Ascending aorta (tissue), 2 donors: ENCODE measurements at places on chromosomes 16 and 17. TPM values are rescaled to one million over a fixed set of nuclear protein-coding genes. Genes with fewer than 3 reads are reported as not detected.

GRCh38 chr17:75340631-75341030 lies 51.4 kb upstream of the SLC25A19 start:
- no peaks in the 10 kb centered on the region for H3K27me3 ChIP-seq
- H3K4me1 ChIP-seq = peaks cover 2% of the 10 kb centered on the region
- no peaks in the 10 kb centered on the region for H3K36me3 ChIP-seq

DNA sequence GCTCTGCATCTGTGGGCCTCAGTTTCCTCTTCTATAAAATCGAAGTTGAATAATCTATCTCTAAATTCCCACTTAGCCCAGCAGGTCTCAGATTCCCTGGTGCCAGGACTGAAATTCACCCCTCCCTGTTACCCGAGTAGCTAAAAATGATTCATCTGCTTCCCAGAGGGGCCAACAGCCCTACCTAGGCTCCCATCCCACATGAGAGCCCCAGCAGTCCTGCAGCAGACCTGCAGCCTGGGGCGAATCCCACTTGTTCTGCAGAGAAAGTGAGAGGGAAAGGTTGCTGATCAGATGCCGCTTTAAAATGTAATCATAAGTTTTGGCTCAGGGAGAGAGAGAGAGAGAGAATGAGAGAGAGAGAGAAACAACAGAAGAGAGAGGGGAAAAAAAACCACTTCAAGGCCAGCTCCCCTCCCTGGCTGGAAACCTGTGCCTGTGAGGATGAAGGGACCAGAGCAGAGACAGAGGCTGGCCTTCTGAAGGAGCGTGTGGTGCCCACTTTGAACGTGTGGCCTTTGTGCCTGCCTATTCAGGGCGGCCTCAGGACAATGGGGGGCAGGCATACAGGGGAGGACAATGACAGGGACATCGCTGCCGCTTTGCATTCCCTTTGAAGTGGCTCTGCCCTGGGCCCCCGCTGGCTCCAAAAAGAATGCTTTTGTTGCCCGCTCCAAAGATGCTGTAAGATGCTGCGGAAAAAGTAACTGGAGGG lies 85.2 kb upstream of the NKD1 start:
- no peak overlapping the region for H3K4me3 ChIP-seq
- DNase-seq = no peak
- H3K27me3 ChIP-seq = no peaks in the 10 kb centered on the region

- no peak overlapping the region for H3K4me3 ChIP-seq
- H3K36me3 ChIP-seq = no peaks in the 10 kb centered on the region
- H3K27ac ChIP-seq = no peak overlapping the region
- no peak for DNase-seq
- H3K27me3 ChIP-seq = no peaks in the 10 kb centered on the region
- H3K4me1 ChIP-seq = no peaks in the 10 kb centered on the region
Observed at GRCh38 chr16:55710466-55710865, 54.7 kb downstream of the SLC6A2 start.

DNA sequence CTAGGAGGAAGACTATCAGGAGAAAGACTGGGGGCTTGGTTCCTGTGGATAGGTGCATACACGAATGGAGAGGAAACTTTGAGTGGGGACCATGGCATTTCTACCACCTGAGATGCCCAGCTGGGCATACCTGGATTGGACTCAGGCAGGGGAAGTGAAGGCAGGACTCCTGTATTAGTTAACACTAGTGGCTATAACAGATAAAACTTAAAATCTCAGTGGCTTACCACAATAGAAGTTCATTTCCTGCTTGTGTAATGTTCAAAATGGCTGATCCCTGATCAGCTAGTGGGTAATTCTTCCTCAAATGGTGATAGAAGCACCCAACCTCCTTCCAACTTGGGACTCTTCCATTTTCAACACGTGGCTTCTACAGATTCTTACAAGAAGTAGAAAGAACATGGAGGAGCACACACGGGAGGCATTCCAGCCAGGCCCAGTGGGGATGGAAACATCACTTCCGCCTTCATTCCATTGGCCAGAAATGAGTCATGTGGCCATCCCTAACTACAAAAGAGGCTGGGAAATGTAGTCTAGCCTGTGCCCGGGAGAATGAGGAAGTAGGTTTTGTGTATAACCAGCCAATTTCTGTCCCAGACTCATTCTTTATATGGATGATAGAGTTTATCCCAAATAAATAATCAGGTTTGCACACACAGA lies 112.1 kb downstream of the UTP18 start:
- H3K4me3 ChIP-seq = no peak overlapping the region
- no peak overlapping the region for H3K27ac ChIP-seq
- H3K4me1 ChIP-seq = no peaks in the 10 kb centered on the region
- H3K27me3 ChIP-seq = no peaks in the 10 kb centered on the region

- H3K4me3 ChIP-seq = no peak overlapping the region
- H3K27me3 ChIP-seq = no peaks in the 10 kb centered on the region
- H3K27ac ChIP-seq = no peak overlapping the region
- H3K4me1 ChIP-seq = no peaks in the 10 kb centered on the region
Observed at GRCh38 chr17:63751806-63752205, 10.2 kb upstream of the STRADA start.

- no peaks in the 10 kb centered on the region for H3K36me3 ChIP-seq
- no peaks in the 10 kb centered on the region for H3K27me3 ChIP-seq
- DNase-seq = no peak
- H3K4me3 ChIP-seq = no peak overlapping the region
- no peaks in the 10 kb centered on the region for H3K4me1 ChIP-seq
- no peak overlapping the region for H3K27ac ChIP-seq
Observed at GRCh38 chr16:26961459-26961858, 105.3 kb upstream of the C16orf82 start.

GRCh38 chr16:64397945-64398508 lies 723.8 kb downstream of the CDH11 start:
- H3K4me1 ChIP-seq = peaks cover 3% of the 10 kb centered on the region
- H3K27me3 ChIP-seq = no peaks in the 10 kb centered on the region
- H3K27ac ChIP-seq = no peak overlapping the region
- H3K36me3 ChIP-seq = no peaks in the 10 kb centered on the region
- no peak for DNase-seq
- no peak overlapping the region for H3K4me3 ChIP-seq

DNA sequence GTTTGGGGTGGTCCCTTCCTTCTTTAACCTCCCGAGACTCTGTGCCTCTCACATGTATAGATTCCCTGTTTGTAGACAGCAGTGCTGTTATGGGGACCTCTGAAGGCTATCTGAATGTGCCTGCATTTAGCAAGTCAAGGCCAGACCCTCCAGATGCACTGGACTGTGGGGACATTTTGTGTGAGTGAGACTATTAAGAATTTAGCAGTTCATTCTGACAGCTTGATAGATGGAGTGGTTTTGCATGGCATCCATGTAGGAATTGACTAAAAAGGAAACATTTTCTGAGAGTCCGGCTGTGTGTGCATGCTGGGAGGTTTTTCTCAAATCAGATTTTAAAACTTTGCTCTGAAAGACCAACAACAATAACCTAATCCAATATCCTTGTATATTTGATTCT lies 226.3 kb downstream of the MSI2 start:
- no peak for DNase-seq
- no peak overlapping the region for H3K4me3 ChIP-seq
- H3K27me3 ChIP-seq = no peaks in the 10 kb centered on the region
- no peaks in the 10 kb centered on the region for H3K4me1 ChIP-seq

DNA sequence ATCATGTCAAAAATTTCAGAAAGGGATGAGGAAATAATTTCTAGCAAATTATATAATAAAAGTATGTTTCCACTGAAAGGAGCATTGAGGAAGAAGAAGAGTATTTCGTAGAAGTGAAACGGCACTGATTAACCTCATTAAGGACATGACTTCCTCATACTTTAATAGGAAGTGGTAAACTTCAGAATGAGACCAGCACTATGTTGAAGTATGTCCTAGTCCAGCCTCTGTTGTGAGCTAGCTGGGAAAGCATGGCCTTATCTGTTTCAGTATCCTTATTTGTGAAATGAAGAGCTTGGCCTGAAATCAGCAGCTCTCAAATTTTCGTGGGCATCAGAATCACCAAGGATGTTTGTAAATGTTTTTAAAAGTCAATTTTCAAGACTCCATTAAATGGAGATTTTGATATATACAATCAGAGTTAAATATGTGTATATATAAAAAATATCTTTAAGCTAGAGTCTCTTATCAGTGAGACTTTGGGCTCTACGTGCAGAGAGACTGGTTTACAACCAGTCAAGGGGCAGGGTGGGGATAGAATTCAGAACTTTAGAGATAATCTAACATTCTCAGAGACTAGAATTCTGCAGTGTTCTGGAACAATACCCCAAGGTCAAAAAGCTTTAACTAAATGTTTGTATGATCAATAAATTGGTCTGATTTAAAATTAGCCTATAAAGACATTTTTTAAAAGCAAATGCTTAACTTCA lies 365.4 kb downstream of the CDH13 start:
- no peak overlapping the region for H3K4me3 ChIP-seq
- no peaks in the 10 kb centered on the region for H3K36me3 ChIP-seq
- no peaks in the 10 kb centered on the region for H3K27me3 ChIP-seq
- H3K27ac ChIP-seq = no peak overlapping the region
- DNase-seq = no peak

- no peaks in the 10 kb centered on the region for H3K36me3 ChIP-seq
- peaks cover 44% of the 10 kb centered on the region for H3K4me1 ChIP-seq
- DNase-seq = no peak
Observed at GRCh38 chr17:77737442-77738265, 220.8 kb upstream of the TNRC6C start.

DNA sequence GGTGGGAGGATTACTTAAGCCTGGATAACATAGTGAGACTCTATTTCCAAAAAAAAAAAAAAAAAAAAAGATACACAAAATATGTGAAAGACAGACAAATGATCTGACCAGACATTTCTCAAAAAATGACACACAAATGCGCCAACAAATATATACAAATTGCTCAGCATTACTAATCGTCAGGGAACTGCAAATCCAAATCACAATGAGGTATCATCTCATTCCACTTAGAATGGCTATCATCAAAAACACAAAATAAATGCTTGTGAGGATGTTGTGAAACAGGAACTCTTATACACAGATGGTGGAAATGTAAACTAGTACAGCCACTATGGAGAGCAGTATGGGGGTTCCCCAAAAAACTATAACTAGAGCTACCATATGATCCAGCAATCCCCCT lies 62.4 kb downstream of the STX8 start:
- no peak overlapping the region for H3K27ac ChIP-seq
- H3K4me1 ChIP-seq = no peaks in the 10 kb centered on the region
- H3K27me3 ChIP-seq = no peaks in the 10 kb centered on the region
- H3K36me3 ChIP-seq = no peaks in the 10 kb centered on the region
- no peak overlapping the region for H3K4me3 ChIP-seq

DNA sequence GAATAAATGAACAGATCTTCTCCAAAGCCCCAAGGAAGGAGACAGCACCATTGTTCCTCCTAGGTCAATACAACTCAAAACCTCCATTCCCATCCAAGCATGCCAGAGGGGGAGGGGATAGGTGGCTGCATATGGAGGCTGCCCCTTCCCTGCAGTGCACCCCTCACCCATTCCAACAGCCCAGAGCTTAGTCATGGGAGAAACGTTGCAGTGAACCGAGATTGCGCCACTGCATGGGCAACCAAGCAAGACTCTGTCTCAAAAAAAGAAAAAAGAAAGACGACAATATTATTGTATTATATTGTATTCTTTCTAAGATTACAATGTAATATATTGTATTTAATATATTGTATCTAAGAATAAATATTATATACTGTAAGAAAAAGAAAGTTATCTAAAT lies 36.4 kb upstream of the CD300E start:
- DNase-seq = no peak
- H3K4me3 ChIP-seq = no peak overlapping the region
- no peaks in the 10 kb centered on the region for H3K4me1 ChIP-seq
- no peaks in the 10 kb centered on the region for H3K36me3 ChIP-seq
- H3K27me3 ChIP-seq = no peaks in the 10 kb centered on the region

DNA sequence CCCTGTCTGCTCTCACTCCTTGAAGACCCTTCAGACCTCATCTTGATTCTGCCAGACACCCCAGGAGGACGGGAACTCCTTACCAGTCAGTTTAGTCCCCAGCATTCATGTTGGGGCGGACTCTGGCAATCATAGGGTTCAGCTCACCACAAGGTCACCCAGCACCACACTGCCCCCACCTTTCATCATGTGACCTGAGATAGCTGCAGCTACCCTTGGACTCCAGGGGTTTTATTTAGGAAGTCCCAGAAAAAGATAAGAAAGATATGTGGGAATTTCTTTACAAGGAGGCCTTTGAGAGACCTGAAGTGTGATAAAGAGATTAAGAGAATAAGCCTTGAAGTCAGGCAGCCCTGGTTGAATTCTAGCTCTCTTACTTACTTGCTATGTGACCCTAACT lies 59.8 kb upstream of the NLK start:
- no peak overlapping the region for H3K4me3 ChIP-seq
- H3K4me1 ChIP-seq = no peaks in the 10 kb centered on the region
- no peaks in the 10 kb centered on the region for H3K36me3 ChIP-seq

GRCh38 chr17:4932756-4933155 lies 679 bp downstream of the GP1BA start:
- H3K27ac ChIP-seq = no peak overlapping the region
- peaks cover 15% of the 10 kb centered on the region for H3K36me3 ChIP-seq
- H3K4me3 ChIP-seq = no peak overlapping the region
- no peaks in the 10 kb centered on the region for H3K27me3 ChIP-seq
- H3K4me1 ChIP-seq = no peaks in the 10 kb centered on the region
- DNase-seq = no peak

DNA sequence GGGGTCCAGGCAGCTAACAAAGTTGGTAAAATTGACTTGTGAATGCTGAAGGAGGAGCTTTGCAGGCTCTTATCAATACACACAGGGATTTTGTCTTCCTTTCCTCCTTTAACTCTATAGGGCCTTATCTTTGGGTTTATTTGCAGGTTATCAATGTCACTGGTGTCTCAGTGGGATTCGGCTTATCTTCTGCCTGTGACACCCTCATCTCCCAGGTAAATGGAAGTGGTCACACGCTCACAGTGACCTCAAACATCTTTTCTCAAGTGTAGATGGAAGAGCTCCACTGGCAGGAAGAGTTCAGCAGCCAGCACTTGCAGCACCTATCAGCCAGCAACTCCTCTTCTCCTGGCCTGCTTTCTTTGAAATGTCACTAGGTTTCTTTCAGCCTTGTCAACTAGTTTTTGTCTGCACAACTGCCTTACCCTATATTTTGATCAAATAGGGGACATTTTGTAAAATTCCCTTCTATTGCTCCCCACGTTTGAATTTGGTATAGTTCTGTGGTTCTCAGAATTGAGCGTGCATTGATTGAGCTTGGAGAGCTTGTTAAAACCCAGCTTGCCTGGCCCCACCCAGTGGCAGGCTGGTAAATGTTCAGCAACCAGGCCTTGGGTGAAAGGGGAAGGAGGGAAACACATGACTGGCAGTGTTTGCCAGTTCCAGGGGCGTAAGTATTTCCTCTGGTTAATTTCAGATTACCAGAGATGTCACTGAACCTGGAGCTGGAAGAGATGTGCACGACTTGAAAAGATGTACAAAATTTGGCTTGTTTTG lies 12.8 kb downstream of the SLC47A1 start:
- no peak for DNase-seq
- no peak overlapping the region for H3K4me3 ChIP-seq
- H3K36me3 ChIP-seq = no peaks in the 10 kb centered on the region
- no peak overlapping the region for H3K27ac ChIP-seq

The C1QTNF1 gene
- 435 TPM for total RNA-seq

The EVPLL gene
- total RNA-seq = not detected

The MEIOC gene
- not detected for total RNA-seq

The EPN3 gene
- total RNA-seq = 0.85 TPM
